Heart left ventricle (tissue), 16 donors: ENCODE measurements at places on chromosomes 3 and 15. TPM values are rescaled to one million over a fixed set of nuclear protein-coding genes. Genes with fewer than 3 reads are reported as not detected.
A peak's percentile ranks its signal among the peaks of the same experiment; 100 is the strongest.

DNA sequence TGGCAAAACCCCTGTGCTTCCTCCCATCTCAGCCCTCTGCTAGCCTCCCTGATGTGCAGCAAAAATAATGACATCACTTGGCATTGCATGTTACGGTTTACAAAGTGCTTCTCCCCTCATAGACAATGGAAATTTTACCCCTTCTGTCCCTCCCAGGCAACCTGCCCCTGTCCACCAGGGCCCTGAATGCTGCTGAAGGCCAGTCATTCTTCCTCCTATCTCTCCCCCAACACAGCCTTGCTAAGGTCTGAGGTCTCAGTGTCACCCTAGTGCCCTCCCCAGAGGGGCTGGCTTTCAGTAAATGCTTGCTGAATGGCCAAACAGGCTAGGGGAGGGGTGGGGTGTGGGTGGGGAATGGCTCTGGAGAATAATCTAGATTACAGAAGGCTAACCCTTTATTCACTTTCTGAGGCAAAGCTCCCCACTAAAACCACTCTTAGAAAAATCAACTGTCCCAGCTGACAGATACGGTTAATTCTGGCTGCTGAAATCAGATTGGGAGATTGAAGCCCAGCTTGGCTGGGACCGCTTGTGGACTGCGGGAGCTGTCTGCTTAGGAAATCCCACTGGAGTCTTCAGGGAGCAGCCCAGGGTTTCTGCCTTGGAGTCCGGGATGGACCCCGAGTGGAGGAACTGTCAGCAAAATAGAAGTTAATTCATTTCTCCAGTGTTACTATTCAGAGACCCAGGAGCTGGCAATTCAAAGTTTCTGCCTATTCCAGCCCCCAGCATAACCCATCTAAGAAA, 22.9 kb downstream of the ANP32A start:
- H3K27me3 ChIP-seq: no peaks in the 10 kb centered on the region
- H3K4me1 ChIP-seq: peaks cover 29% of the 10 kb centered on the region
- peak; percentile 57 for DNase-seq
- H3K4me3 ChIP-seq: no peak overlapping the region
- H3K27ac ChIP-seq: no peak overlapping the region
- no peaks in the 10 kb centered on the region for H3K36me3 ChIP-seq

- no peak for DNase-seq
- no peaks in the 10 kb centered on the region for H3K27me3 ChIP-seq
- H3K36me3 ChIP-seq: no peaks in the 10 kb centered on the region
- H3K4me1 ChIP-seq: no peaks in the 10 kb centered on the region
- no peak overlapping the region for H3K4me3 ChIP-seq
These were observed 62.9 kb downstream of the ATG7 start for GRCh38 chr3:11335056-11335608.

- H3K27ac ChIP-seq: peak overlapping the region; percentile 40
- H3K4me1 ChIP-seq: peaks cover 88% of the 10 kb centered on the region
- H3K27me3 ChIP-seq: no peaks in the 10 kb centered on the region
- no peak overlapping the region for H3K4me3 ChIP-seq
- H3K36me3 ChIP-seq: no peaks in the 10 kb centered on the region
These were observed 16.6 kb downstream of the TMOD3 start for GRCh38 chr15:51846066-51846462.

HHLA2 gene
- total RNA-seq: not detected

- no peaks in the 10 kb centered on the region for H3K36me3 ChIP-seq
- H3K27me3 ChIP-seq: no peaks in the 10 kb centered on the region
- no peak overlapping the region for H3K4me3 ChIP-seq
- no peaks in the 10 kb centered on the region for H3K4me1 ChIP-seq
- DNase-seq: no peak
- H3K27ac ChIP-seq: no peak overlapping the region
These were observed 67.6 kb upstream of the GCNT3 start for GRCh38 chr15:59543721-59544547.

ZNF660 gene
- total RNA-seq: 0.28 TPM

GRCh38 chr3:61903074-61903473, 341.7 kb downstream of the PTPRG start:
- DNase-seq: no peak
- H3K36me3 ChIP-seq: no peaks in the 10 kb centered on the region
- no peak overlapping the region for H3K4me3 ChIP-seq
- no peak overlapping the region for H3K27ac ChIP-seq
- no peaks in the 10 kb centered on the region for H3K27me3 ChIP-seq
- H3K4me1 ChIP-seq: peaks cover 18% of the 10 kb centered on the region

GRCh38 chr3:21909096-21909495, 158.1 kb upstream of the ZNF385D start:
- no peak overlapping the region for H3K4me3 ChIP-seq
- no peaks in the 10 kb centered on the region for H3K36me3 ChIP-seq
- no peaks in the 10 kb centered on the region for H3K27me3 ChIP-seq
- no peak overlapping the region for H3K27ac ChIP-seq
